Stomach (tissue), 19 donors: ENCODE measurements at places on chromosomes 5 and 9.

- no peak for DNase-seq
These were observed 51.8 kb downstream of the ELAVL2 start for GRCh38 chr9:23774266-23774665.

DNA sequence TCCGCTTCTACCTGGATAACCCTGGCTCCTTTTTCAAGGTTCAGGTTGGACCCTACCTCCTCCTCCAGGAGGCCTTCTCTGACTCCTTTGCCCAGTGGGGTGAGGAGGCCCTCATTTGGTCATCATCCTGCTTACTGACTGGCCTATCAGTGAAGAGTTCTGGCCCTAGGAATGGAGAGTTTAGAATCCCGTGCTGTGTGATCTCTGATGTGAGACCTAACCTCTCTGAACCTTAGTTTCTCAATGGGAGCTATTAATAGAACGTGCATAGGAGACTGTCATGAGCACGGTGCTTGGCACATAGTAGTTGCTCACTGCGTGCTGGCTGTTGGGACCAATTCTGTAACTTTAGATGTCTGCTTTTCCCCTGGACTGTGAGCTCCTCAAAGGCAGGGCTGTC is 10.3 kb downstream of the NTNG2 start:
- no peak for DNase-seq

- no peak for DNase-seq
These were observed 4.0 kb downstream of the PHF19 start for GRCh38 chr9:120872791-120873502.

DNA sequence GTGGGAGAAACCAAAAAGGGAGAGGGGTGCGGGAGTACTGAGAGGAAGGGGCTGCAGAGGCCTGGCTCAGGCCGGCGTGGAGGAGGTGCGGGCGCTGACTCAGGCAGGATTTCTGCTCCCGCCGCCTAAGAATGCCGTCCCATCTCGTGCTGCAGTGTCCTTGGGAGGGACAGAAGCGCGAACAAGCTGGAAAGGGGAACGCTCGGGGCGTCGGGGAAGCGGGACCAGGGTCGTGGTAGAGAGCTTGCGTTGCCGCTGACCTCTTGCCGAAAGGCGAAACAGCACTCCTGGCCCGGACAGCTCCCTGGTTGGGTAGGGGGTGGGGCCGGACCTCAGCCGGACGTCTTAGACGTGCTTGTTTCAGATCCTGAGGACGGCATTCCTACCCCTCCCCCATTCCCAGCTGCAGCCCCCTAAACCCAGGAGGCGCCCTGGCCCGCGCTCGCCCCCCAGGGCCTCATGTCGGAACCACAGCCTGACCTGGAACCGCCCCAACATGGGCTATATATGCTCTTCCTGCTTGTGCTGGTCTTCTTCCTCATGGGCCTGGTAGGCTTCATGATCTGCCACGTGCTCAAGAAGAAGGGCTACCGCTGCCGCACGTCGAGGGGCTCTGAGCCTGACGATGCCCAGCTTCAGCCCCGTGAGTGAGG is 1.1 kb downstream of the RELL2 start:
- peak; percentile 62 for DNase-seq

GRCh38 chr9:21904776-21905175 is 89.4 kb downstream of the CDKN2A start:
- no peak for DNase-seq

- peak; percentile 78 for DNase-seq
These were observed 53.7 kb downstream of the ZNF618 start for GRCh38 chr9:113929634-113930389.

DNA sequence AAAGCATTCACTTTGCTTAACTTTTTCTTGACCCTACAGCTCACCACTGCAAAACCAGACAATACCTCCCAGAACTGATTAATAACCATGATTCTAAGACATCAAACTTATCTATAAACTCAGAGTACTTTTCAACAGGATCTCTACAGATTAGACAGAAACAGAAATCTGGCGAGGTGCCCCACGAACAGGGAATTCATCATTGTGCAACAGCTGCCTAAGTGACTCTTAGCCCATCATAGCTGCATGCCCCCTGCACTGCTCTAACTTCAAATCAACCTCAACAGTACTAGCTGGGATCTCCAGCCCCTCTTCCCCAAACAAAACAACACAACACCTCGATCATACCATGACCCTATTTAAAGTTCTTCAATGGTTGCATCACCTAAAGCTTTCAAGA is 16.1 kb upstream of the COL23A1 start:
- DNase-seq = no peak

- DNase-seq = peak; percentile 2
These were observed 626.6 kb upstream of the SGCD start for GRCh38 chr5:155700333-155700732.

- no peak for DNase-seq
These were observed 256 bp upstream of the CLINT1 start for GRCh38 chr5:157859227-157859575.

DNA sequence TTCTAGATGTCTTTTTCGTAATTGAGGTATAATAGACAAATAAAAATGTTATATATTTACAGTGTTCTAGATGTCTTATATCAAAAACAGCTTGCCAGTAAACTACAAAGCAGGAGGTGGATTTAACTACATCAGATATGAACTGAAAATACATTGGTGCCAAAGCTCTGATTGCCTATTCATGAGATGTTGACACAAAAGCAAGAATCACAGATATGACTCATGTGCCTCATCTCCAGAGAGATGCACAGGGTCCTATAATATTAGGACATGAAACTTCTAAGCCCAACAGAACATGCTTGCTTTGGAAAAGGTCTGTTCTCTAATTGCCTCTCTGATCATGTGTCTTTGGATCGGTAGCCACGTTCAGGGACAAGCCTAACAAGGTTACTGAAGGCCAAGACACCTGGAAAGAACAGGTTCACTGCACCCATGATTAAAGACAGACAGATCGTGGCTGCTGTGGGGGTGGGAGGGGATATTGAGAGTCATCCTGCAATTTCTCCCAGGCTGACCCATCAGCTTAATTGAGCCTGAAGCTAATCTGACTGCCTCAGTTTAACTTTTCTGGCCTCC is 16.8 kb downstream of the ABCA1 start:
- no peak for DNase-seq

GRCh38 chr5:179872055-179872827 is 13.6 kb upstream of the MRNIP start:
- DNase-seq = peak; percentile 30

DNA sequence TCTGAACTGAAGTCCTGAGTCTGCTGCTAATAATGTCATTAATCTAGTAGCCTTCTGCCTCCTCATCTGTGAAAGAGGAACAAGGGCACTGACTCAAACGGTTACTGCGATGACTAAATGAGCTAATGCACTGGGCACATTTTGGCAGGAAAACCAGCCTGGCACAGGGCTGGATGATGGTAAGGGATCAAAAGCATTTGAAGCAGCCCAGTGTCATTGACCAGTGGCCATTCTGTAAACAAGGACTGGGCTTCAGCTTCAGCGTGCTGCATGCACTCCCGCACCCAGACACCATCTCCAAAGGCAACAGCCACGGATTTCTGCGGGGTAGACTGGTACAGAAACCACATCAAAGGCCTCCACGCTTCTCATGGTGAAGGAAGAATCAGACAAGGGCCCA is 8.0 kb downstream of the GCNT4 start:
- DNase-seq = no peak
